ENCODE measurements at places on chromosomes 6 and 20. TPM values are rescaled to one million over a fixed set of nuclear protein-coding genes. Genes with fewer than 3 reads are reported as not detected.

DNA sequence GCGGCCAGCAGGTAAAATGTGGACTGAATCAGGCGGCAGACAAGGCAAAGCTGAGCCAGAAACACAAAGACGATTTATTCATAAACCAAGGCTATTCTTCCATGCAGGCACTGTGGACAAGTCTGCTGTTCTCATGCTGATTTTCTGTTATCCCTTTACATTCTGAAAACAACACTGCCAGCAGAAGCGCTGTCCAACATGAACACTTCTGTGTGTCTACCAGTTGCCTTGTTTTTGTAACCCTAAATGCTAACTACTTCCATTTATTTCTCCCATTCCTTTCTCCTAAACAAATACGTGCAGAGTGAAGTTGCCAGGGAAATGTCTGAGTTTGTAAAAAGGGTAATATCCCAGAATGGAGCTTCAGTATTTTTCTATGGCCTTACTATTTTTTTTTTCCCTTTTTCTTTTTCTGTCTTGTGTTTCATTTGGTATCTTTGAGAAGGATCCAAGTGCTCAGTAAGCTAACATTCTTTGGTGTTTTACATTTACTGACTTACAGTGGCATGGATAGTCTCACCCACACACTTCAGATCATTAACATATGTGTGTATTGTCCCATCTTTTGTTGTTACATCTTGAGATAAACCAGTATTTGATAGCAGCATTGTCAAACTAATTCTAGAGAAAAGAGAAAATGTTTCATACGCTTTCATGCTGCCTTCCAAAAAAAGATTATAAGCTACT is 1308.9 kb upstream of the MAP3K7 start:
- DNase-seq, result no peak
- no peak overlapping the region for H3K27ac ChIP-seq

DNA sequence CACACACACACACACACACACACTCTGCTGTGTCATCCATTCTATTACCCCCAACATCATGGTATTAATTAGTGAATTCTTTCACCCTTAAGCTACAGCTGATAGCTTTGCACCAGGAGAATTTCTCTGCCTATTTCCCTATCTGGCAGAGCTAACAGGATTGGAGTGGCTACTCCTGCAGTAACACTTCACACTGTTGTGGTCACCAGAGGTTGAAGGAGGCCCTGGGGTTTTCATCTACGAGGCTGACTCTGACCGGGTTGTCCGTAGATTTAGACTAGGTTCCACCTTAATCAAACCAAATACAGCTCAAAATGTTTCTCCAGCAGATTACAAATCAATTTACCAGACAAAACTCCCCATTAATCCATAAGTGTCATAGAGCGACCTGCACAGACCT is 69.2 kb upstream of the RIPOR2 start:
- no peak overlapping the region for H3K4me3 ChIP-seq
- DNase-seq, result no peak
- peaks cover 26% of the 10 kb centered on the region for H3K4me1 ChIP-seq
- H3K27me3 ChIP-seq, result no peaks in the 10 kb centered on the region
- H3K27ac ChIP-seq, result no peak overlapping the region
- no peaks in the 10 kb centered on the region for H3K36me3 ChIP-seq

DNA sequence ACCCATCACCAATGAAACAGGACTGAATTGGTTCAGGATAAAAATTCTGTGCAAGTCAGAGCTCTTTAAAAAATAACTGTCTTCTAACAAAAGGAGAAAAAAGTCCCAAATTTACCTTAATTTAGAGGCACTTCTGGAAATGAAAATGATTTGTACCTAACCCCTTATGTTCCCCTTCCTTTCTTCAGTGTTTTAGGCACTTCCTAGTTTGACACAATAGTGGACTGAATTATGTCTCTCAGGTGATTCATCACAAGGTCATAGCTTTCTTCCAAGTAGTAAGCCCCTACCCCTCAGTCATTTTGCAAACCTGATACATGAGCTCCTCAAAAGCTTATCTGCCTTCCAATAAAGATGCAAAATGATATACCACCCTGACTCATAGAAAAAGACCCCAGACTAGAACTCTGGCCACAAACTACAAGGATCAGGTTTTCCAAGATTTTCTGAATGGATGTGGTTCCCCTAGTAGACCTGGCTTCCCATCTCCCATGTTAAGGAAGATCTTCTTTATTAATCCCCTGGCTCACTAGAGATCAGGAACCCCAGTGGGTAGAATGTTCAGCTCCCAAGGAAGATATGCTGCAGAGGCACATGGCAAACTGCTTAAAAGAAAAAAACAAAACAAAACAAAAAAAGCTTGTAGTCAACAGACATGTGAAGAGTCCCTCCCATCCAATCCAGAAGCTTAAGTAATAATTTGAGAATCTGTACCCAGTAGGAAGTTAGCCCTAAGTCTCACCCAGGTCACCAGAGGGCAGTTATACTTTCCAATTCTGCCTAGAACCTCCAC is 3.6 kb downstream of the PPP1R10 start:
- no peaks in the 10 kb centered on the region for H3K27me3 ChIP-seq
- peaks cover 32% of the 10 kb centered on the region for H3K36me3 ChIP-seq
- no peak overlapping the region for H3K4me3 ChIP-seq
- peak overlapping the region; percentile 96 for H3K27ac ChIP-seq
- peaks cover 62% of the 10 kb centered on the region for H3K4me1 ChIP-seq

The METTL24 gene
- 1.7 TPM for polyA plus RNA-seq

The COL19A1 gene
- not detected for polyA plus RNA-seq

The PIGU gene
- polyA plus RNA-seq, result 7.0 TPM

The HNF4A gene
- 18.5 TPM for polyA plus RNA-seq

Measured in stomach (tissue), 19 donors.